ENCODE measurements at places on chromosomes 1 and 21.

GRCh38 chr1:247332623-247333361 lies 1.1 kb upstream of the ZNF496 start:
- no peak for DNase-seq

DNA sequence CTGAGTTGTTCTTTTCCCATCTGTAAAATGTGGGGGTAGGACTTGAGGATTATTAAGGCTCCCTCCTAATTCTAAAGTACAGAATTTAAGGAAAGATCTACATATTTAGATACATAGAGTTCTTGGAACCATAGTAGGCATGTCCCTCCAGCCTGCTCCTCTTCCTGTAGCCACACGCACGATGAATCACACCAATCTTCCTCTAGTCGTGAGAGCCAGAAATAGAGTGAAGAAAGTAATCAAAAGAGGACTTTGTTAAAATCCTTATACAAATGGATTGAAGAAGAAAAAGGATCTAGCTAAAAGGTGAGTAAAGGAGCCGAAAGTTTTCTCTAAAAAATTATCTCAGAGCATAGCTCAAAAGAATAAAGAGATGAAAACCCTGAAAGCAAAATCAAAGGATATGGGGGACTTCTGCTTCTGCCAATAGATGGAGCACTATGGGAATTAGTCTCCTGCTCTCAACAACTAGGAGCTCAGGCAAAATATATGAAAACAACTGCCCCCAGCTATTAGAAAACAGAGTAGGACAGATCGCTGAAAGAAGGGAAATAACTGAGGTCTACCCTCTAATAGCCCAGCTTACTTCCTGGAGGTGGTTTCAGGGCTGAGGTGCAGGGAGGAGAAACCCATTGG lies 8.5 kb downstream of the C1orf141 start:
- no peak for DNase-seq

DNA sequence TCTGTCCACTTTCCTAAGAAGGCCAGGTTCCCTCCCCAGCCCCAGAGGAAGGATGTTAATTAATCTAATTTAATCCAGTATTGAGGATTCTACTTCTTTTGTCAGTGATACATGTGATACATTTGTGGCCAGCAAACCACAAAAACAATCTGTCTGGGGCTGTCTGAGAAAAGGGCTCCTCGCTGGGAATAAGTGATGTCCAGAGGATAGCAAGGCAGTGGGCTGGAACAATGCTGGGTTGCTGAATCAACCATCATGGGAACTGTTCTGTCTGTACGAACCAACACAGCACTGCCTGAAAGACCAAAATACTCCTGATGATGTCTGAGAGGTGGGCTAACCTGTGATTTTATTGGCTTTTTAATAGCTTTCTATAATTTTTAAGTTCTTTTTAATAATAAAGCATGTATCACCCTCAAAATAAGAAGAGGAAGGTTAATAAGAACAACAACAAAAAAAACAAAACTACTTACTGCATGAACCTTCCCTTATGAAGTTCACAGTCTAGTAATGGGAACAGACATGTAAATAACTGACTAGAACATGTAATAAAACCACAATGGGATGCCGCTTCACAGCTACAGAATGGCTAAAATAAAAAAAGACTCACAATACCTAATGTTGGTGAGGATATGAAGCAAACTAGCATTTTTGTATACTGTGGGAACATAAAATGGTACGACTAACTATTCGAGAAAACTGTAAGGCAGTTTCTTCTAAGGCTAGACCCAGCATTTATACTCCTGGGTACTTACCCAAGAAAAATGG lies 11.4 kb upstream of the ADAR start:
- DNase-seq: no peak

DNA sequence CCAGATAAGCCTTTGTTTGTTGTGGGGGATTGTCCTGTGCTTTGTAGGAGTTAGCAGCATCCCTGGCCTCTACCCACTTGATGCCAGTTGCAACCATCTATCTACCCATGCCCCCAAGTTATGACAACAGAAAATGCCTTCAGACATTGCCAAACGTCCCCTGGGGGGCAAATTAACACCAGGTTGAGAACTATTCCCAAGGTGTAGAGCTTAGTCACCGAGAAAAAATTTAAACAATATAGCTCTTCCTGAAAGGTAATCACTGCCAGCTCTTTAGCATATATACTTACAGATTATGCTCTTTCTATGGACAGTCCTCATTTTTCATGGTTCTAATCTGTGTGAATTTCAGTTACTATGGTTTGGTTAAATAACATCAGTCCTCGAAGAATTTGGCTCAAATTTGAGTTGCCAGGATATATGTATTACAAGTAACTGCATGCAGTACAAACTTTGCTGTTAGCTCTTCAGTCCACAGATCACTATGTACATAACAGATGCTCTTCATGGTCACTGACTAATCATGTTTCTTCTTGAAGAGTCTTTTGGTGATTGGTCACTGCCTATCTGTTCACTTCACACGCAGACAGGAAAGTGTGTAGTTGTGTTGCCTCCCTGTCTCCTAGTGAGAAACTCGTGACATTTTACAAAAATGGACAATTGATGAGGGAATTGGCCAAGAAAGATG lies 25.2 kb downstream of the MAPKAPK2 start:
- DNase-seq: no peak

DNA sequence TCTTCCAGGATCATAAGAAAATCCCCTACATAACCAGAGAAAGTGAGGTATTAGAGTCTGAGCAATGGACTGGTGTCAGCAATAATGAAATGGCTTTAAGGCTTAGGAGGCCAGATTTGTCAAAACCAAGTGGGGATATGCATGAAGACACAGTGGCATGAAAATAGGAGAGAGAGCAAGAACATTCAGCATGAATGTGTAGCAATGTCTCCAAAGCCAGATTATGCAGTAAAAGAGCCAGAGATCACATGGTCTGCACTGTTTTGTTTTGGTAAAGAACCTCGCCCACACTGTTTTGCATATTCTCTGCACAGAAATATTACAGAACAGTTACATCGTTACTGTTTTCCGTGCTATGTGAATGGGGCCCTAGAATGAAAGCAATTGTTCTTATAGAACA lies 589.4 kb downstream of the PLPP3 start:
- no peak for DNase-seq

GRCh38 chr1:34785231-34785874 lies 4.3 kb downstream of the GJB3 start:
- DNase-seq: no peak

- DNase-seq: no peak
Observed at GRCh38 chr1:245434280-245434679, 279.5 kb downstream of the KIF26B start.

DNA sequence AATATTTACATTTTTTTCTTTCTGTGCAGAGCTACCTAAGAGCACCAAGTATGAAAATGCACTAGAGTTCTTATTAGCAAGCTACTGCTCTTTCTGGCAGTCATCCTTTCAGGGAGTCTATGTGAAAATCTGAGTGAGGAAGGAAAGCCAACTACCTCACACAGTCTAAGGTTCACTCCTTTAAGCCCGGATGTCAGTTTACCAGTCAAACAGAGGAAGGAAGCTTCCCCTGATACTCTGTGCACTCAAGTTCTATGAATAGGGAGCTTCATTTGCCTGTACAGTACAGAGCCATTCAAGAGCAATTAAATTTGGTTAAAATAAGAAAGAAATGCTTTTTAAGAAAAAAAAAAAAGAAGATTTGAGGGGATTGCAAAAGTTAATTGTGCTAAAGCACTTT lies 6.9 kb downstream of the COL11A1 start:
- DNase-seq: no peak

DNA sequence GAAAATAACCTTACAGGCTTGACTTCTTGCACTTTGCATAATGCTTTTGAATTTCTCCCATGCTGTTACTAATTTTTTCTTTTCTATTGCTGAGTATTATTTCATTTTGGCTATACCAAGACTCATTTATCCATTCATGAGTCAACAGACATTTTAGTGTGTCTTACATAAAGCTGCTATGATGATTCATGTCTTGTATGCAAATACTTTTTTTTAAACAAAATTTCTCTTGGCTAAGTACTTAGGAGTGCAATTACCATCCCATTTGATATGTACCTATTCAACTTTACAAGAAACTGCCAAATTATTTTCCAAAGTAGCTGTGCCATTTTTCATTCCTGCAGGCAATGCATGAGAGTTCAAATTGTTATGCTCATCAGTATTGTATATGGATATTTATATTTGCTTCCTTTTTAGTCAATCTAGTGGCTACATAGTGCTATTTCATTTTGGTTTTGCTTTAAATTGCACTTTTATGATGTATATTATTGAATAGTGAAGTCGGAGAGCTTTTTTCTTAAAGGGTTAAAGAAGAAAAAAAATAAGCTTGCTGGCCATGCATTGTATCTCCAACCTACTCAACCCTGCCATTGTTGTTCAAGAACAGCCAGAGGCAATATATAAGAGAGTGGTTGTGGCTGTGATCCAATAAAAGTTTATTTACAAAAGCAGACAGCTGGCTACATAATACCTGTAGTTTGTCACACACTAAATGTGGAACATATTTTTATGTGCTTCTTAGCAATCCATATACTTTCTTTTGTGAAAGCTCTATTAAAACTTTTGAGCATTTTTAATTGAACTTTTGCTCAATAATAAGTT lies 862.8 kb downstream of the KCNT2 start:
- no peak for DNase-seq

GRCh38 chr1:12244585-12244984 lies 14.8 kb downstream of the VPS13D start:
- DNase-seq: no peak

GRCh38 chr1:94110946-94111740 lies 9.8 kb downstream of the ABCA4 start:
- DNase-seq: no peak

GRCh38 chr21:19683492-19683891 lies 1279.9 kb upstream of the TMPRSS15 start:
- DNase-seq: no peak
